ENCODE measurements at places on chromosomes 4 and X.

- DNase-seq: no peak
Measured at GRCh38 chr4:118703118-118703517, 17.9 kb downstream of the METTL14 start.

DNA sequence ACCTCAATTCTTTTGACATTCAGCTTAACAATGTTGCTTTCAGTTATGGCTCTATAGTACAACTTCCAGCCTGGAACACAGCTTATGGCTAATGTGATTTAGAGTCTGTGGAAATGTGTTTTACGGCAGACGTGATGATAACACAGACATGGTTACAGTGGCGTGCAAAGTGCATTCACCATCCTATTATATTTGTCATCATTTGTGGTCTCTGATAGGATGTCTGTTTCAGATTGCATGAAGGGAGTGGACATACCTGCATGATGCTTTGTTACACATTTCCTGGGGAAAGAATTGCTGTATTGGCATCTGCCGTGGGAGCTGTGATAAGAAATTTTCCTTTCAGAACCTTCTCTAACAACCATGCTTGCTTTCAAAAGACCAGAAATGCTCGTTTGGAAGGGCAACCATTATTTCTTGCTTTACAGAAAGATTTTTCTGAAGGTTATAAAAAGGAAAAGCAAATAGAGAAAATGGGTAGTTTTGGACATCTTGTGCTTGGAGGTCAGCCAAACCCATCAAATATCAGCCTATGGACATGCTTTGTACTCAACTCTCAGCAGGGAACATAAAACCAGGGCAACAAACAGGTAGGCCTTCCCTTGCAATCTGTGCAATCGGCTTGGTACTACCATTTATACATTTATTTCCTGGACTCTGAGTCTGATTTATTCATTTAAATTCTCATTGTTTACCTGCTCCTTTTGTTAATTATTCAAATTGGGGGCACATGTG lies 273.9 kb downstream of the TLL1 start:
- DNase-seq: no peak

DNA sequence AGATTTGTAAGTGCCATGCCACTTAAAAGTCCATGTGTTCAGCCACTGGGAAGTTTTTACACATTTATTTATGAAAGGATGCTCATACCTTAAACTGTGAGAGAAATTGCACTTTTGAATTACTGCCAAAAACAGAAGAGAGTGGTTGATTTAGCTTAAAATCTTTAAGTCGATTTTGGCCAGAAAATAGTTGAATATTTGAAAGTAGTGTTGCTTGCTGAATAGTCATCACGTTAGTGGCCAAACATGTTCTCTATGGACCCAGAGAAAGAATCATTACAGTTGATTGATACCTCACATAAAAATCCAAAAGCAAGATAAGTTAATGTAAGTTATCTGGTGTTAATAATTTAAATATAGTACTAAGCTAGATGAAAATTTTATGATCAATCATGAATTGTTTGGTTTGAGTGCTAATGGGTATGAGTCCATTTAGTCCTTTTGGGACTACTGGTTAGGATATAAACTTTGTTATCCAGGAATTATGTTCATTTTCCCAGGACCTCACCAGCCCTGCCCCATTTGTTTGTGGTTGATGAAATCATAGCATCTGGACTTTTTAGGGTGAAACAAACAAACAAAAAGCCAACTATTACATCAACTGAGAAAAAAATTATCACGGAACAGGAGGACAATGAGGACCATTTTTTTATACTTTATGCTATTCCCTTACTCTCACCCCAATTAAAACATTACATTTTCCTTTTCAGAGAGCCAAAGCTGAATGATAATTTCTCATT lies 6.3 kb downstream of the GIMD1 start:
- no peak for DNase-seq

GRCh38 chr4:1793496-1793840 lies 375 bp downstream of the FGFR3 start:
- no peak for DNase-seq

DNA sequence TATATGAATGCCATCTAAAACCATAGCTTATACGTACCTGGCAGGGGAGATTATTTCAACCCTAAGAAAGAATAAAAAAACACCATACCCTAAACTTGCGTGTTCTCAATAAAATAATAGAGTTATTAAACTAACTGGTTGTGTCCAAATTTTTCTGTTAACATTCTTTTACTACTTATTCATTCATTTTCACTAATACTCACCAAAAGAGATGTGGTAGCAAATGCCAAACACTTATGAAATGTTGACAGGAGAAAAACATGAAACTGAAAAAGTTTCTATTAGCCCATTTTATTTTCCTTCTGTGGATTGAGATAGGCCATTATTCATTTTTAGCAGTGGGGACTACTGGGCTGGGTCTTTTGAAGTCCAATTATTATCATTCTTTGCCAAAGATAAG lies 102.0 kb downstream of the TSPAN5 start:
- DNase-seq: no peak

DNA sequence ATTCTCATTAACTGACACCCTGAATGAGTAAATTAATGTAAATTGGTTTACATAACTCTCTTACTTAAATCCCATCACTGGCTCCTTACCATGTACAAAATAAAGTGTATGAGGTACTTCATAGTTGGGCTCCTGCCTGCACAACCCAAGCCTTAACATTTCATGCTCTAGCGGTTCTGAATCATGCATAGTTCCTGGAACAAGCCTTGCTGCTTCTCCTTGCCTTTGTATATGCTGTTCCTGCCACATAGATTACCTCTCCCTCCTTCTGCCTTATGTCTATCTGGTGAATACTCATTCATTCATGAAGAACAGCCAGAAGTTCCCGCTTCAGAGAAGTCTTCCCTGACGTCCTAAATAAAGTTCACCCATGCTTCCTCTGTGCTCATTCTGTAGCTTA lies 594.7 kb downstream of the SMARCA1 start:
- DNase-seq: no peak

Data from stimulated activated CD4-positive, alpha-beta T cell treated with anti-CD3 and anti-CD28 coated beads, TNF-alpha, amount 100 ng/mL, for 1 hour (primary cell).